ENCODE measurements at places on chromosomes 13 and 19. TPM values are rescaled to one million over a fixed set of nuclear protein-coding genes. Genes with fewer than 3 reads are reported as not detected.

MATK gene
- not detected for total RNA-seq

DNA sequence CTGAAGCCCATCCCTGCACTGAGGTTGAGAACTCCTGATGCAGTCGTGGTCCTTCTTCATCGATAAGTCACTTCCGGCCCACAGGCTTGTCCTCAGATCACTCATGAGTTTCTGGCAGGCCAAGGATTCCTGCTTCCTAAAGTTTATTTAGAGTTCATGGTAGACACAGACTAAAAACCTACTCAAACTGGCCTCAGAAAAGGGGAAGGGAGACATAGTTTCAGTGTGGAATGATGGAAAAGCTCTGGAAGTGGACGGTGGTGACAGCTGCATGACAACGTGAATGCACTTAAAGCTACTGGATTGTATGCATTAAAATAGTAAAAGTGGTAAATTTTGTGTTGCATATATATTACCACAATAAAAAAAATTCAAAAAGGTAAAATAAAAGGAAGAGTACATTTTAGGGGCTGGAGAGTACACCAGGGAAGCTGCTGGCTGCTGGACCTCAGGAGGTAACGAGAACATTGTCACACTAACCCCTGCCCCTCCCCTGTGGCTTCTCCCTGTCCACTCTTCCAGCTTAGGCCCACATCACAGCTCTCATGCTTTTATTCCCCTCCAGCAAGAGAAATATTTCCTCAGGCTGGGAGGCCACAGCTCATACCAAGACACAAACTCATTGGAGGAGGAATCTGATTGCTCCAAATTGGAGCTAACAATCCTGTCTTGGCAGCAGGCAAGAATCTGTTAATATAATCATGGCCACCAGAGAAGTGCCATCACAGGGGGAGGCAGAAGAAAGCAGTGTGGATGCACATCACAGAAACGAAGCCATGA lies 741.0 kb downstream of the UQCRFS1 start:
- H3K36me3 ChIP-seq: no peaks in the 10 kb centered on the region
- H3K4me1 ChIP-seq: no peaks in the 10 kb centered on the region
- no peak for DNase-seq
- no peak overlapping the region for H3K4me3 ChIP-seq

GRCh38 chr13:34064456-34065205 lies 246.7 kb downstream of the RFC3 start:
- H3K4me1 ChIP-seq: no peaks in the 10 kb centered on the region
- H3K4me3 ChIP-seq: no peak overlapping the region

GRCh38 chr13:32902874-32903273 lies 113.3 kb upstream of the KL start:
- H3K4me3 ChIP-seq: no peak overlapping the region
- H3K27me3 ChIP-seq: no peaks in the 10 kb centered on the region
- peak; percentile 21 for DNase-seq

DCLK1 gene
- 22.6 TPM for total RNA-seq

GRCh38 chr19:11483366-11484111 lies 2.7 kb upstream of the ELAVL3 start:
- no peak for DNase-seq
- H3K27ac ChIP-seq: no peak overlapping the region
- peaks cover 9% of the 10 kb centered on the region for H3K4me1 ChIP-seq

DNA sequence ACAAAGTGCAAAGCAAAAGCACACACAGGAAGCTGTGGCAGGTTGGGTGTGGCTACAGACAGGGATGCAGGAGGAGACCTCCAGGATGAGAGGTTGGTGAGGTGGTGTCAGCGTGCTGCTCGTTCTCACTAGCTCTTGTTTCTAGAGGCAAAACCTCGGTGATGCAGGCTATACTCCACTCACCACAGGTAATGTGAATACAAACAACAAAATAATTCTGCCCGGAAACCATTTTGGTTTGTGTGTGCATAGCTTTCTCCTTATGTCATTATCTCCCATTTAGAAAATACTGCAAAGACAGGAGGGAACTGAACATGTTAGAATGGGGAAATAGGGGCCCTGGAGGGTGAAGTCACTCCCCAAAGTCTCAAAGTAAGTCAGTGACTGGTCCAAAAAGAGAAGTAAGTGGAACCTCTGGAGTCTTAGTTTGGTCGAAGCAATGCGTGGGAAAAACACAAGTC lies 9.4 kb downstream of the LCP1 start:
- no peaks in the 10 kb centered on the region for H3K4me1 ChIP-seq
- H3K36me3 ChIP-seq: no peaks in the 10 kb centered on the region
- no peak overlapping the region for H3K4me3 ChIP-seq
- no peak overlapping the region for H3K27ac ChIP-seq
- DNase-seq: no peak

ZNF135 gene
- total RNA-seq: 3.7 TPM

DNA sequence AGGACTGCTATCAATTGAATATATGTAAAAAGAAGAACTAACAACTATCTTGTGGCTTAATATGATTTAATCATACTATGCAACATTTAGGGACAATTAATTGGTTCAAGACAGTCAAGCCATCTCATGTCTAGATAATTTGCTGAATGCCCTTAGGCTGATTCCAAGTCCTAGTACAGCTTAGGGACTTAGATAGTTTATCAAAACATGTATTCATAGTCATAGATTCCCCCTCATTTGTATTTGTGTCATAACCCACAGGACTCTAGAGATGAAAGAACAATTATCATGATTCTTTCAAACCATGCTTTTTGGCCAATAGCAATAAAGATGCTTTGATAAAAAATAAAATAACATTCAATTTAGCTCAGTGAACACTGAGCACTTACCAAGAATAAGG lies 607.6 kb downstream of the SLITRK1 start:
- no peak for DNase-seq
- no peaks in the 10 kb centered on the region for H3K36me3 ChIP-seq
- no peaks in the 10 kb centered on the region for H3K4me1 ChIP-seq
- H3K4me3 ChIP-seq: no peak overlapping the region
- H3K27ac ChIP-seq: no peak overlapping the region

FAM216B gene
- total RNA-seq: not detected

- peaks cover 5% of the 10 kb centered on the region for H3K4me1 ChIP-seq
- H3K27ac ChIP-seq: peak within 1 kb of the TSS; percentile 71
- H3K36me3 ChIP-seq: peaks cover 24% of the 10 kb centered on the region
- peak within 1 kb of the TSS; percentile 96 for H3K4me3 ChIP-seq
- H3K27me3 ChIP-seq: no peaks in the 10 kb centered on the region
Measured at GRCh38 chr19:16829010-16829821, at the start of gene SIN3B. Gene SIN3B (plus strand): TSS chr19:16829398. CDS start chr19:16829421, 23 bp downstream.

SHISA7 gene
- 0.85 TPM for total RNA-seq

KLK12 gene
- not detected for total RNA-seq

DNA sequence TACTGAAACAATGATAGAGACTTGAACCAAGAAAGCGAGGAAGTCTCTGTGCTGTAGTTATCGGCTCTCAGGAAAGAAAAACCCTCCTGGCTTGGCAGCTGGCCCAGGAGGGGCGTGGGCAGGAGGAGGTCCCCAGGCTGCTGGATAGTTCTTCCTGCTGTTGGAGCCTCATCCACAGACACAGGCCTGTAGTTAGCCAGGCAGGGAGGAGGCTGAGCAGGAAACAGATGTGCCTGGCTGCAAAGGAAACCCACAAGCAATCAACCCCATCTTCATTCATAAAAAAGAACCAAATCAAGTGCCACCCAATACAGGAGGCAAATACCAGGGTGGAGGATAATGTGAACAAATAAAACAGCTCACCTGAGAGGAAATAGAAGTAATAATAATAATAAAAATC lies 86.2 kb downstream of the IRS2 start:
- no peaks in the 10 kb centered on the region for H3K36me3 ChIP-seq
- no peak for DNase-seq
- no peaks in the 10 kb centered on the region for H3K27me3 ChIP-seq
- no peak overlapping the region for H3K4me3 ChIP-seq
- H3K4me1 ChIP-seq: no peaks in the 10 kb centered on the region

Data from ascending aorta (tissue), 2 donors.